ENCODE measurements at places on chromosomes 6 and 20. TPM values are rescaled to one million over a fixed set of nuclear protein-coding genes. Genes with fewer than 3 reads are reported as not detected.

SLC26A8 gene
- total RNA-seq: not detected

IMPG1 gene
- not detected for total RNA-seq

SRSF12 gene
- total RNA-seq: 8.3 TPM

HLA-DQA1 gene
- 0.21 TPM for total RNA-seq

DNA sequence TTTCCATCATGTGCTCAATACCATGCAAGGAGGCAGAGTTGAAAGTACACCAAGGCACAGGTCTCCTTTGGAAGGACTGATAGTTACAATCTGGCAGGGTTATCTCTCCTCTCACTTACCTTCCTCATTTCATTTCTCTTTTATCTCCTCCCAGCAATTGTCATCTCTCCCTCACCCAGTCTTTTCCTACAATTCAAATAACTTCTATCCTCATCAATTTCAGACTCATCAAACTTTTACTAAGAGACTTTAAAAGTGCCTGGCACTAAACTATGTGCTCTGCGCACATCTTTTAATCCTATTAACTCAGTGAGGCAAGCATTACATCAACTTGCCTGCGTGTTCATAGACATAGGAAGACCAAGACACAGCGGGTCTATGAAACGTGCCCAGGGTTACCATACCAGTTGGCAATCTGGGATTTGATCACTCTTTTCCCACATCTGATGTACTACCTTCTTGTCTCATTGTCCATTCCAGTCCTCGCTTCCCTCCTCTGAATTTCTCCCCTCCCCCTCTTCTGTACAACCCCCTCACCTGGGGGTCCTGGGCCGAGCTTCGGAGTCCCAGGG lies 1.2 kb downstream of the VARS1 start:
- DNase-seq: no peak

DNA sequence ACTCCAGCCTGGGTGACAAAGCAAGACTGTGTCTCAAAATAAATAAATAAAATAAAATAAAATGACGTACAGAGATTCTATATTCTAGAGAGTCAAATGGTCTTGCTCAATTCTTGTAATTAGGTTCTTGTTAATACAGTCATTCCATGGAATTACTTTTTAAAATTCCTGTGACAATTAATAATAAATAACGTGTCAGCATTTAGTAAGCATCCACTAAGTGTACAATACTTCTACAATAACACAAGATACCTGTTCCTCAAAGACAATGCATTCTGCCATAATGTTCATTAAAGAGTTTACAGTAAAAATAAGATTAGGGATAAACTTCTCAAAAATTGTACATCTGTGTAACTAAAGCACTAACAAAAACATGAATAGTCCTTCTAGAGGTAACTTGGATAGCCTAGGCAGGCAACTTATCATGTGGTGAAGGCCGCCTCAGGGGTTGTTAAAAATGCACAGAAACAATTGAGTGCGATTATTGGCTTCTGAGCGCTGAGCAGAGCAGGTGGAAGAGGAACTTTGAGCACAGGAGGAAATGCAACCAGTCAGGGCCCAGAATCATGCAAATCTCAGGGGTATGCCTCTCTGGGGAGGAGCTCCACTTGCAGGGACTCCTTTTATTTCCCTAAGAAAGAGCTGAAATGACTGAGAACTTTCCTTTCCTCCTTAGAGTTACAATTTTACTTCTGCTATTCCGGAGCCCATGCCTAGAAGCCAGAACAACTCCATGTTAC lies 37.1 kb downstream of the QRSL1 start:
- no peak for DNase-seq

- peak; percentile 69 for DNase-seq
Measured at GRCh38 chr20:5657190-5657875, 92.9 kb upstream of the SHLD1 start.

DNA sequence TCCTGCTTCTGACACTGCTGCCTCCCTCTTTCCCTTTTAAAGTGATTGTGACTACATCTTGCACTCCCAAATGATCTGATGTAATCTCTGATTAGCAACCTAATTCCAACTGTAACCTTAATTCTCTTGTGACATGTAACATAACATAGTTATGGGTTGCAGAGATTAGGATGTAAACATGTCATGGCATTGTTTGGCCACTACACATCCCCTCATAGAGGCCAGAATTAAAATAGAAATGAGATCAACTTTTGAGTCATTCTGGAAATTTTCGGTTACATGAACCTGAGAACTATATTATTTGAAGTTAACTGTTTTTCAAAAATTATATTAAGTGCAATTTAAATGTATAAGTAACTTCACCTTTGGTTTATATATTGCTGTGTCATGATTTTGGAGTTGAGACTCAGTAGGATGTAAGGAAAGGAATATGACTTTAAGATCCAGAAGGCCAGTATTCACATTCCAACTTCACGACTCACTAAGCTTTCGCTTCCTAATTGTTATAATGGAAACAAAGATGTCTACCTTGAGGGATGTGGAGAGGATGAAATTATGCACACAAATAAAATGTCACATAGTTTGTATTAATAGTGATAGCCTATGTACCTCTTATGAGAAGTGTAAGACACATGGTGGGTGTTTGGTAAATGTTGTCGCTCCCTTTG lies 611.9 kb upstream of the MAP3K7 start:
- DNase-seq: no peak

- DNase-seq: no peak
Measured at GRCh38 chr20:57160985-57161384, 105.5 kb downstream of the BMP7 start.

GRCh38 chr6:10112871-10113549 lies 301.9 kb downstream of the TFAP2A start:
- no peak for DNase-seq

- DNase-seq: no peak
Measured at GRCh38 chr6:167349631-167350274, 24.9 kb downstream of the TTLL2 start.

DNA sequence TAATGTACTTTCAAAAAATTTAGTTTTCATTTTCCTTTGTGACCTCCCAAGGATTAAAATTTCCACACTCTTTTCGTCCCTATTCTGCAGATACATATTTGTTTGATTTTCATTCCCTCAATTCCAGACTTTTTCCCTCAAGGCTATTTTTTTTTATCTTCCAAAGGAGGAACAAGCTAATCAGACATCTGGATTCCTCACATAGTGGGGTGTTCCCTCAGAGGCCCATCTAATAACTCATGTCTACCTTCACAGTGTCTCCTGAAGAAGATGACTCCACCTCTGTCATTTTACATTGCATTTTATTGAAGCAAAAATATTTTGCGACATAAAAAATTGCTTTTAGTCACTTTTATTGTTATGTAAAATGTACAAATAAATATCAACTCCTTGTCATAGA lies 122.2 kb downstream of the RFPL4B start:
- DNase-seq: no peak

GRCh38 chr20:62607366-62608217 lies 34.7 kb upstream of the SLCO4A1 start:
- no peak for DNase-seq

Data from kidney epithelial cell (primary cell).